ENCODE measurements at places on chromosomes 6 and 20.

- DNase-seq: no peak
Measured at GRCh38 chr20:10633718-10634117, 40.1 kb downstream of the JAG1 start.

- no peak for DNase-seq
Measured at GRCh38 chr20:54115172-54115854, 44.9 kb upstream of the BCAS1 start.

DNA sequence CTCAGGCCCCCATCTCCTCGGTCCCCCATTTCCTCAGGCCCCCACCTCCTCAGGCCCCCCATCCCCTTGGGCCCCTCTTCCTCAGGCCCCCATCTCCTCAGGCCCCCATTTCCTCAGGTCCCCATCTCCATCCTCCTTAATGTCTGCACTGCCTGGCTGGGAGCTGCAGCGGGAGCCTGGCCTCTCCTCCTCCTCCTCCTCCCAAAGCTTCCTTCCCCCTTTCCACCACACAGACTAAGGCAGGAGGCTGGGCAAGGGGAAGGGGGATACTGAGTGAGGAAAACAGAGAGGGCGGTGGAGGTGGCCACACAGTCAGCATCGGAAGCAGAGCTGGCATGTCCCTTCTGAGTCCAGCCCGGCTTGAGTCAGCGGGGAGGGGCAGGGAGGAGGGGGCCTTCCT lies 122.6 kb upstream of the RPS6KA2 start:
- DNase-seq: no peak

DNA sequence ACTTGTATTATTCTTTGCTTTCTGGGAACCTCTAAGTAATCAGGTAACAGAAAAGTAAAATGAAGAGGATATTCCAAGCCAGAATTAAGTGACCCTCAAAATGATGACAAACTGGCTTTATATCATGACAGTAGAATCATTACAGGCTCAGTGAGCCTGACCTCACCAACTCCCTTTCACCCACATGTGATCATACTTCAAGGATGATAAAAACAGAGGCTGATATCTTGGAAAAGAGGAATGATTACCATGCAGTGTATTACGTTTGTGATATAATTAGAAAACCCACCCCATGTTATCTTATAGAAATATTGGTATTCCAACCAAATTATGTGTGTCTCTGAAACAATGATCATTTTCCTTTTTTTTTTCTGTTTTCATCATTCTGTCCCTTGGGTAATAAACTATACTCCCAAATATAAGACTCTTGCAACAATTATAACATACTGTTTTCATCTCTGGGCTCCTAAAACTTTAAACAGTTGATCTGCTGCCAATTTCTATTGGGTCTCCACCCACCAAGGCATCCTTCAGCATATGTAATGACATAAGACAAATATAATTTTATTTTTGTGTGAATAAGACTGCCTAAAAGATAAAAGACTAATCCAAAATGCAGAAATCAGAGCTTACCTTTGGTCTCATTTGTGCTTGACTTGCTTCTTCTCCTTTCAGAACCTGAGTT lies 115.7 kb downstream of the DST start:
- no peak for DNase-seq

DNA sequence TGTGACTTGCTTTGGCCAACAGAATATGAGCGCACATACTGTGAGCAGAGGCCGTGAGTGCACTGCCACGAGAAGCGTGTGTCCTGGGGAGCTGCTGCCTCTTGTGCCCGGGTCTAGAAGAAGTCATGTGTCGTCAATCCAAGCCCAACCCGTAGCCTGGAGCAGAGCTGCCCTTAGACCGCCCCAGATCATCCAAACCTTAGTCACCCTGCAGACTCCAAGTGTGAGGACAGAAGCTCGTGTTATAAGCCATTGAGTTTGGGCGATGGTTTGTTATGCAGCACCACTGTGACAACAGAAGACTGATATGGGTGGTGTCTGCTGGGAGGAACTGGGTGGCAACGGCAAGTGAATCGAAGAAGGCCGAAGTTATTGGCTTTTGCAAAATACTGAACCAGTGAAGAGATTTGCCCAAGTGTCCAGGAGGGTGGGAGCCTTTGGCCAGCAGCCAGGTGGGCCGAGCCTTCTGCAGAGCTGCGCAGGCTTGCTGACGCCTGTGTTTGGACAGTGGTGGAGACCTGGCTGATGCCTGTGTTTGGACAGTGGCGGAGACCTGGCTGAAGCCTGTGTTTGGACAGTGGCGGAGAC lies 101.3 kb upstream of the SULF2 start:
- DNase-seq: no peak

DNA sequence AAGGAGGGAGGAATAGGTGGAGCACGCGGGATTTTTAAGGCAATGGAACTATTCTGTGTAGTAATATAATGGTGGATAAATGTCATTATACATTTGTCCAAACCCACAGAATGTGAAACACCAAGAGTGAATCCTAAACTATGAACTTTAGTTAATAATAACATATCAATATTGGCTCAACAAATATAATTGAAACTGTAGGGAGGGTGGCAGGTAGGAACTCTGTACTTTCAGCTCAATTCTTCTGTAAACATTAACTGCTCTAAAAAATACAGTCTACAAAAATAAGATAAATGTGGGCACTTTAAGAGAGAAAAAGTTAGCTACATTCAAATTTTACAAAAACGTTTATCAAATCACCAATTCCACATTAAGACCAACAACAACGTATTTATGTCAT lies 136.7 kb upstream of the RUNX2 start:
- no peak for DNase-seq

DNA sequence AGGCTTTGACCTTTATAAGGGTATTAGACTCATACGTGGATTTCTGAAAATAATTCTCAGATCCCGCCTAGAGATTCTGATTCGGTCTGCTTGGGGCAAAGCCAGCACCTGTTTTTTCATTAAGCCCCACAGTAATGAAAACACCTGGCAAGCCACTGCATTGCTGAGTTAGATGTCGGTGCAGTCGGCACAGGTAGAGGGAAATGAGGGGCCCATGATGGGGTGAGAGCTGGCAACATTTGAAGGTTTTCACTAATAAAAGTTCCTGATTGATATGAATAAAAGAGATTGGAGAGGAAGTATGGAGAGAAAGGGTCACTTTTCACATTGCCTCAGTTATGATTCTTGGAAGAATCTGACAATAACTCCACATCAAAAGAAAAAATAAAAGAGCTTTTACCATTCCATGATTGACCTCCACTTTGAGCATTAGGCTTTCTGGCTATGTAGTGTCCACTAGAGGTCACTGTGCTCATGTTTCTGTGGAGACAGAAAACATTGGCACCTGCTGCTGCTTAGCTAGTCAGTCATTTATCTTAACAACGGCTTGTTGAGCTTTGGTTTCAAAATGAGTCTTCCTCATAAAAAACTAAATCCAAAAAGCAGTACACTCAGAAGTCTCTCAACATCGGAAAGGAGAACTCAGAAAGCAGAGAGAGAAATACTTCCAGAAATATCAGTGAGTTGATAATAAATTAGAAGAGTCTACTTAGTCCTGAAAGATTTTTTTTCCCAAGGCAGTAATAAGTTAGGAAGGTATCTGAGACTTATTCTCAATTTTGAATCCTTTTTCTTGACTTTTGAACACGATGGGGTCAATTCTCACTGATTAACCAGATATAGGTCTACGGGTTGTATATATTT lies 53.3 kb upstream of the KLHL31 start:
- no peak for DNase-seq

DNA sequence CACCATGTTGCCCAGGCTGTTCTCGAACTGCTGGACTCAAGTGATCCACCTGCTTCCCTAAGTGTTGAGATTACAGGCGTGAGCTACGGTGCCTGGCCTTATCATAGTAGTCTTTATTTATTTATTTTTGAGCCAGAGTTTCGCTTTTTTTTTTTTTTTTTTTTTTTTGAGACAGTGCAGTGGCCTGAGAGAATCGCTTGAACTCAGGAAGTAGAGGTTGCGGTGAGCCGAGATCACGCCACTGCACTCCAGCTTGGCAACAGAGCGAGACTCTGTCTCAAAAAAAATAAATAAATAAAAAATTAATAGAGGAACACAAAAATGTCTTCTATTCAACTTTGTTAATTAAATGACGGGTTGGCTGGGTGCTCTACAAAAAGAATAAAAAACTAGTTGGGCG lies 12.9 kb downstream of the MAPRE1 start:
- no peak for DNase-seq

DNA sequence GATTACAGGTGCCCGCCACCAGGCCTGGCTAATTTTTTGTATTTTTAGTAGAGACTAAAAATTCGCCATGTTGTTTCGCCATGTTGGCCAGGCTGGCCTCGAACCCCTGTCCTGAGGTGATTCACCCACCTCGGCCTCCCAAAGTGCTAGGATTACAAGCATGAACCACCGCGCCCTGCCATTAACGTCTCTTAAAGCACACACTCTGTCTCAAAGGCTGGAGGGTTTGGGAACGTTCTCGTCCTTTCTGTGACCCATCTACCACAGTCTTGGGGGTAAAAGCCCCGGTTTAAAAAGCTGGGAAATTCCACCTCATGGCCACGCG lies 57.8 kb upstream of the ARID1B start:
- no peak for DNase-seq

GRCh38 chr6:124882579-124883393 lies 79.5 kb upstream of the RNF217 start:
- DNase-seq: no peak

GRCh38 chr6:51472745-51473487 lies 614.5 kb downstream of the PKHD1 start:
- DNase-seq: no peak

DNA sequence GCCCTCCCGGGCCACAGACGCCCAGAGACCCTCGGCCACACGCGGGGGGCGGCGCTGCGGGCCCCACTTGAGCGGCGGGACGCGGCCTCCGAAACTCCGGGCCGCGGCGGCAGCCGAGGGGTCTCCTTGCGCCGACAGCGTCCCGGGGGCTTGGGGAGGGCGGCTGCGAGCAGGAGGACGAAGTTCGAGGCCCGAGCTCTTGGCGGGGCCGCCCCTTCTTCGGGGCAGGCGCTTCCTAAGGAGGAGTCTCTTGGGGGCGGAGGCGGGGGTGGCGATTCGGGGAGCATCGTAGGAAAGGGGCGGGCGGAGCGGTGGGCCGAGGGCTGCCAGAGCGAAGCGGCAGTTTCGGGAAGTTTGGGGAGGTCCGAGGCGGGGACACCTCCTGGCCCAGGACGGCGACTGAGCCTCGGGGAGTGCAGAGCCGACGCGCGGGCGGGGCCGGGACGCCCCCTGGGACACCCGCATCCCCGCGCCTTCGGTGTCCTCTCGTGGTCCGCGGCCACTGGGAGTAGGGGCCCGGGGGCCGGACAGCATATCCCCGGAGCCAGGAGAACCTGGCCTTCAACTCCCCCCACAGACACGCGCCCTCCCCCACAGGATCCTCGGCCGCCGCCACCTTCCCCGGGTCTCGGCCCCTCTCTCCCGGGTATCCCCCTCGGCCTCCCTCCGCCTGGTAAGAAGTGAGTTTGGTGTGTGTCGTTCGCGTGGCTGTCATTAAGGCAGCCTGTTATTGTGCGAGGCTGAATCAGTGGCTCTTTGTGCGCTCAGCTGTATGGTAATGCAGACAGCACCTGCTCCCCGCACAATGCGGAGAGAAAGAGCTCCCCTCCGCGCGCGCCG lies 613 bp upstream of the DLL1 start:
- DNase-seq: no peak

GRCh38 chr6:38739532-38739931 lies 24.4 kb downstream of the DNAH8 start:
- no peak for DNase-seq

DNA sequence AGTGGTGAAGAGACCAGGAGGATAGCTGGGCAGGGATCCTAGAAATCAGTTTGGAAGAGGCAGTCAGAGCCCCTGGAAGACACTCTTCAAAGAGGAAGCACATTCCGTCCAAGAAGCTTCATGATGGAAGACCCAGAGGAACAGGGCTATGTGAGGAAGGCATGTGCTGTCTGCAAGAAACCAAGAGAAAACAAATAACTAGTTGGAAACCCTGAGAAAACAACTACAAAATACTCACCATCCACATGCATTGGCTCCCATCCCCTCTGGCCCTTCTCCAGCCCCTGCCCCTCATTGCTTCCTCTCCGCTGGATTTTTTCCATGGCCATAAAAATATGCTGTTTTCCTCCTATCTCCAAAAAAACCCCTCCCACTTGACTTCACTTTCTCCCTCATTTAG lies 40.9 kb upstream of the SMOC2 start:
- no peak for DNase-seq

DNA sequence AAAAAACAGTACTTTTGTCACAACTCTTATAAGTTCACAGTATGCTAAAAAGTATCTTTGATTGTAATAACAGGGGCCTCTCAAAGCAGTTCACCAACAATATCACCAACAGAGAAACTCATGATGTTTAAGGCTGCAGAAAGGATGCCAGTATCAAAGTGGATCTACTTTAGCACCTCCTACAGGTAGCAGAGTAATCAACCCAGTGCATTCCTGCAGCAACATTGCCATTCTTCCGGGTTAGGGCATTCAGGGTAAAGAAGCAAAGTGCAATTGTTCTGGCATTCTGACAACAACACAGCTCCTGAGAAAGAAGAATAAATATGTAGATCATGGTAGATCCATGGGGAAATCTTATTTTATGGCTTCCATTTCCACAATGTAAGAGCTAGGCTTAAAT lies 7.6 kb upstream of the SLC17A4 start:
- no peak for DNase-seq

- DNase-seq: no peak
Measured at GRCh38 chr6:128057946-128058345, 157.1 kb upstream of the THEMIS start.

GRCh38 chr6:69795469-69796072 lies 1.2 kb downstream of the LMBRD1 start:
- DNase-seq: no peak

DNA sequence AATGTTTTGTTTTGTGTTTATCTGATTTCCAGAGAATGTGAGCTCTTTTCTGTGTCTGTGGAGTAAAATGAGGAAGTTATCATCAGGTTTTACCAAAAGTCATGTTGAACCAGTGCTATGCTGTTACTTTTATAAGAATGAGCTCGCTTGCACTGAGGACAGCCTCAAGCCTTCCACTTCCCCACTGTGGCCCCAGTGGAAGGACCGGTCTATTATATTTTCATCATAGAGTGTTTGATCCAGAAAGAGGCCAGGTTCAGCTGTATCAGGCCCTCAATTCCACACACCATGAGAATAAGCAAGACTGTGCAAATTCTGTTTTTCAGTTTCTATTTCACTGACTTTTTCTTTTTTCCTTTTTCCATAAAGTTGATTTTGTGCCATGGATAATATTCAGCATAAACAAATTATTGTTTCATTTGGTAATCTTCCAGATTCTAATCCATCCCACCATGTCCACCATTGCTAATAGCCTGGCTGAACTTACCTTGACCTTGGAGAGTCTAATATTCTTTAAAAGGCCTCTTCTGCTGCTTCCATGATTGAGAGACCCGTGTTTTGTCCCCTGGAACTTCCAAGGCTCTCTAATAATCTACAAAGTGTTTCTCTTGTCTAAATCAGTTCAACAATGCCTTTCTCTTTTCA lies 286.2 kb downstream of the THBS2 start:
- DNase-seq: no peak

DNA sequence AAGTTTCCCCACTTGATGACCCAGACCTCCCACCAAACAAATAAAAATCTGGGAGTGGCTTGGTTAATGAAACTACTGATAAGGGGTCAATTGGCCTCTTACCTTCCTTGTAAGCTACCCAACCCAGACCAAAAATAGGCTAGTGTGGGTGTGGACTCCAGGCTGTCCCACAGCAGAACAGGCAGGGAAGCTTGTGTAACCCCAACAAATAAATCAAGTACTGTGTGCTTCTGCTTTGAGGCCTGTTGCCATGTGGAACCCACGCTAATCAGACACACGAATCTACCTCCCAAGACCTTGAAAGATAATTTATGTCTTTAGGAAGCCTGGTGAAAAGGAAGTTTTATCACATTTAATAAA lies 33.7 kb upstream of the PAQR8 start:
- DNase-seq: no peak
